ENCODE measurements at places on chromosomes 7 and 10.

GRCh38 chr10:104308439-104308903 is 29.8 kb downstream of the ITPRIP start:
- no peak for DNase-seq

- DNase-seq = no peak
Observed at GRCh38 chr7:79494046-79494445, 40.6 kb upstream of the MAGI2 start.

GRCh38 chr7:96426027-96426426 is 104.1 kb upstream of the SLC25A13 start:
- no peak for DNase-seq

DNA sequence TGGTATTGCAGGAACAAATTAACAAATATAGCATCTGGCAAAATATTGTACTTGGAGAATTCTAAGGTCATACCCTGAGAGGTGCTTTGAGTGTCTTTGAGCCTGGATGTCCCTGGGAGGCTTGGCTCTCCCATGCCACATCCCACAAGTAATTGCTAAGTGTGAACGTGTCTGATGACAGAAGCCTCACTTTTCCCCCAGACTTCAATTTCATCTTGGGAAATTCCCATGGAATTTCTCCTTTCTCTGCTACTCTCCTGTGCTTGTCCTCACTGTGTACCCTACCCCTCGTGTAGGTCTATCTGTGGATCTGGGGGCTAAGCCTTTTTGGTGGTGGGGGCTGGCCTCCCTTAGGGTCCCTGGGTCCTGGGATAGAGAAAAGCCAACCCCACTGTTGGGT is 293.3 kb downstream of the TCF7L2 start:
- DNase-seq = no peak

DNA sequence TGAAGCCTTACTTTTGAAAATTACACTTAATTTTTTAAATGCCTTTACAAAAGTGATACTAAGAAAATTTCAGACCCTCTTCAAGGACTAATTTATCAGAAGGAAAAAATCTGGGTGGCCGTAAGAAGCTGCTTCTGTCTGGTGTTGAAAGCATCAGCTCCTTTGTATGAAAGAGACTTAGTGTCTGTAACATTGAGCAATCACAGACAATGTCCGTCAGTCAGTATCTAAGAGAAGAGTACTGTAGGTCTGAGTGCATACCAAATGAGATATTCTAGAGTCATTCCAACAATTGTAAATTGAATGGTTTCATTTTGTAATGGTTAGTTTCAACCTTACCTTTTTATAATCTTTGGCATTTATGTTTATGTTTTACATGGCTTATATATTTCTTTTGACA is 11.1 kb upstream of the MDFIC start:
- DNase-seq = no peak
